COLO829 (cell line): ENCODE measurements at places on chromosomes 3 and 15.
A peak's percentile ranks its signal among the peaks of the same experiment; 100 is the strongest.

DNA sequence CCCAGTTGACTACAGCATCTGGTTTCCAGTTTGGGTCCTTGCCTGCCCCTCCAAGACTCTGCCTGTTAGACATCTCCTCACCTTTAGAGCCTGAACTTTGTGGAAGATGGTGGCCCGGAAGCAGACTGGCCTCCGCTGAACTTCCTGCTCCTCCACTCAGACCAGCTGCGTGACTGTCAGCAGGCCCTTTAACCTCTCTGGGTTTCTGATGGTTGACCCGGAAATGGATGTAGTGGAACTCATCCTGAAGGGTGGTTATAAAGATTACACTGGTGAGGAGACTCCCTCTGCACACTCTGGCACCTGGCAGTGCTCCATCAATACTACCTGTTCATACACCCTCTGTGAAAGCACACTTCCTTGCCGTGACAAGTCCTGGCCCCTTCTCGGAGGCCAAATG is 151.9 kb upstream of the TLE3 start:
- DNase-seq: no peak

- DNase-seq: no peak
Observed at GRCh38 chr15:70098461-70099166, 897 bp upstream of the TLE3 start.

- no peak for DNase-seq
Observed at GRCh38 chr3:155594526-155595187, 150.2 kb downstream of the PLCH1 start.

DNA sequence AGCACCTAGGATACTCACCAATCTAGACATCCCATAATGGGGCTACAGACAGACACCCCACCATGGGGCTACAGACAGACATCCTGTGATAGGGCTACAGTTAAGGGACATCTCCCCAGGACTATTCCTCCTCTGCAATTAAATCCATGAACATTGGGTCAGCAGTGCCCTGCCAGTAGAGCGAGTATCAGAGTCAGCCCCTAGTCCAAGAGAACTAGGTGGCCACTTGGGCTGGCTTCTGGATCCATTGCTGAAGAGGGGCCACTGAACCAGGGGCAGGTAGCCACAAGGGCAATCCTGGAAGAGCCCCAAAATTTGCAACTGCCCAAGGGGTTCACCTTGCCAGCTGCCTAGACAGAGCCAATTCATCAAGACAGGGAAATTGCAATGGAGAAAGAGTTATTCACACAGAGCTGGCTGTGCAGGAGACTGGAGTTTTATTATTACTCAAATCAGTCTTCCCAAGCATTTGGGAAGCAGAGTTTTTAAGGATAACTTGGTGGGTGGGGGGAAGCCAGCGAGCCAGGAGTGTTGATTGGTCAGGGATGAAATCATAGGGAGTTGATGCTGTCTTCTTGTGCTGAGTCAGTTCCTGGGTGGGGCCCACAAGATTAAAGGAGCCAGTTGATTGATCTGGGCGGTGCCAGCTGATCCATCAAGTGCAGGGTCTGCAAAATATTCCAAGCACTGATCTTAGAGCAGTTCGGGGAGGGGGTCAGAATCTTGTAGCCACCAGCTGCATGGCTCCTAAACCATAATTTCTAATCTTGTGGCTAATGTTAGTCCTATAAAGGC is 170.2 kb upstream of the SMAD3 start:
- no peak for DNase-seq

DNA sequence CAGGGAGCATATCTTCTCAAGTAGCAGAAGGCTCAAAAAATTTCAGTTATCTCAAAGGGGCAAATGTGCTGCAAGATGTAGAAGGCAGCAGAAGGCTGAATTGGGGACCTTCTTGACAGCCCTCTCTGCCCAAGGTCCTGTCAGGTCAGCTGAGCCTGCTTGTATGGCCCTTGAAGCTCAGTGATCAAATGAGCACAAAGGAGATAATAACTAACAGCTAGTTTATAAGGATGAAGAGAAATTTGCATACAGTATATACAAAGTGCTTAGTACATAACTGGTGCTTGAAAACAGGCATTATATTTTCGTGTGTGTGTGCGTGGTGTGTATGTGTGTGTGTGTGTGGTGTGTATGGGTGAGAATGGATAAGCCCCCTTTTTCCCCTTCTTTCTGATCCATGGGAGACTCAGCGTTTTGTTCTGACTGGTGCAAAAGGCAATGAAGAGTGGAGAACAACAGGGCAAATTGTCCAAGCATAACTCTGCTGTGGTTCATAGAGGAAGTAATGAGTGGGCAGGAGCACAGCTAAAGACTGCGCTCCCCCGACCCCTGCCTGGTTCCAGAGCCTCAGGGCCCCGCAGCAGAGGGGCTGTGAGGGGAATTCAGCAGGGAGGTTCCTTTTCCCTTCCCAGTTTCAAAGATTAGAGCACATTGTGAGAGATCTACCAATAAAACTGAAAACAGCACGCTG is 356.8 kb upstream of the NR2F2 start:
- DNase-seq: no peak

- DNase-seq: no peak
Observed at GRCh38 chr3:98780343-98780742, 17.2 kb downstream of the ST3GAL6 start.

DNA sequence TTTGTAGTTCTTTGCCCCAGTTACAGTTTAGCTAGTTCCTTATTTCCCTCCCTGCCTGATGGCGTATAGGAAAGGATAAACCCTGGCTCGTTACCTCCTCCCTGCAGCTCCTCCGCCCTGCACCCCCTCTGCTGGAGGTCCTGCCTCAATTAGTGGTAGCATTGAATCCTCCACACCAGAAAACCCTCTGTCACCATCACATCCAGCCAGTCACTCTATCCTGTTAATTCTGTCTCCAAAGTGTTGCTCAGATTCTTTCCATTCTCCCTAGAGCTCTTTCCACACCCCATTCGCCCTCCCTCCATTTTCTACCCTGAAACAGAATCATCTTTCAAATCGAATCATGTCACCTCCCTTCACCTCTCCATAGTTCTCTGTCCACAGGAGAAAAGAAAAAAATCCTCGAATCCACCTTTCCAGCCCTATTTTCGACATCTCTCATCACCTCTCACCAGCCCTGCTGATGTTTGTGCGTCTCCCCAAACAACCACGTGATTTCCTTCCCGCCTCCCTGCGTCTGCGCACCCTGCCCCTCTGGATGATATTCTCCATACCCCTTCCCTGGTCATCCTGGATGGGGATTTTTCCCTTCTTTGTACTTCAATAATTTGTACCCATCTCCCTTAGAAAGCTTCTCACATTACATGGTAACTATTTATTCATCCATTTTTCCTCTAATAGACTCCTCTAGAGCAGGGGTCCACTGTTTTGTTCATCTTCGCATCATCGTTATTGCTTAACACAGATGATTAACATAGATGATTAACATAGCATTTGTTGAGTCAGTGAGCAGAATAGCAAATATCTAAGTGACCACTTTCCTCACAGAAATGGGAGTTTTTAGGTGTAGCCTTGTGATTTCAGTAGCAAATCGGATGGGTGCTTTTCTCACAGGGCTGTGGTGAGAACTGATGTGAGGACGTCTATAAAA is 37.1 kb downstream of the MAP3K13 start:
- no peak for DNase-seq

GRCh38 chr3:127734754-127735473 is 62.2 kb downstream of the ABTB1 start:
- peak; percentile 91 for DNase-seq

DNA sequence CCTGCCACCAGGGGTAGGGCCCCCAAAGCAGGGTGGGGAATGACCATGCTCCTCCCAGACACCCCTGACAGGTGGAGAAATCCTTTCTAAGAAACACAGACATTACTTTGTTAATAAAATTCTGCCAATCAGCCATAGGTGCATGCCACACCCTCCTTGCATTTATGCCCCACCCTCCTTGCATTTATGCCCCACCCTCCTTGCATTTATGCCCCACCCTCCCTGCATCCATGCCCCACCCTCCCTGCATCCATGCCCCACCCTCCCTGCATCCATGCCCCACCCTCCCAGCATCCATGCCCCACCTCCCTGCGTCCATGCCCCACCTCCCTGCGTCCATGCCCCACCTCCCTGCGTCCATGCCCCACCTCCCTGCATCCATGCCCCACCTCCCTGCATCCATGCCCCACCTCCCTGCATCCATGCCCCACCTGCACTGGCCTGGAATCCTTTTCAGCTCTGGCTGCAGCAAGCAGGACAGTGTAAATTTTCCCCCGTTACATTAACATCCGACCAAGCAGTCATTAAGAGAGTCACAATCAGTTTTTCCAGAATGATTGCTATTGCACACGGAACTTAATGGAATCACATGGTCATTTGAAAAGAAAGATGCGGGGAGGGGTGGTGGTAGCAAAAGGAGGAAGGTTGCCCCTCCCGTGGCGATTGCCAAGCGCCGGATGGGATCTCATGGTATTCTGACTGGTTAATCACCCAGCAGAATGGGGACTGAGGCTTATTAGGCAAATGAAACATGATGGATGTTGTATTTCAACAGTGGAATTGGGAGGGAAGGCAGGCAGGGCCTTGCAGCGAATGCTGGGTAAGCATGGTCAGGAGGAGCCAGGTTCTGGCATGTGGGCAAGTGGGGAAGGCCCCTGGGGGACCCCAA is 91.2 kb downstream of the TLE3 start:
- DNase-seq: no peak

DNA sequence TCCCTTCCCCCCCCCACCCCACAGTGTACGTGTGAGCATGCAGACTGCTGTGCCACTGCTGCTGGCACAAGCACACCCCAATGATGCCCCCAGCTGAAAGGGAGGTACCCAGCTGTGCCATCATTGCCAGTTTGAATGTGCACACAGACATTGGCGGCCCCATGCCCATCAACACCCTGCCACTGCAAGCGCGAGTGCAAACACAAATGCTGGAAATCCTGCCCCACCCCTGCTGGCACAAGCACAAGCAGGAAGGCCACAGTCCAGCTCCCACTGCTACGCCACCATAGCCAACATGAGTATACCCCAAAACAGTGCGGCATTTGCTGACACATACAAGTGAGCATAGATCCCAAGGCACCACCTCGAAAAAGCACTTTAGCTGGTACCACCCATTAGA is 222.9 kb downstream of the SCAPER start:
- DNase-seq: no peak

- DNase-seq: no peak
Observed at GRCh38 chr3:152505926-152506325, 237.2 kb downstream of the MBNL1 start.

- DNase-seq: no peak
Observed at GRCh38 chr15:29124581-29125381, 144.8 kb downstream of the NSMCE3 start.

DNA sequence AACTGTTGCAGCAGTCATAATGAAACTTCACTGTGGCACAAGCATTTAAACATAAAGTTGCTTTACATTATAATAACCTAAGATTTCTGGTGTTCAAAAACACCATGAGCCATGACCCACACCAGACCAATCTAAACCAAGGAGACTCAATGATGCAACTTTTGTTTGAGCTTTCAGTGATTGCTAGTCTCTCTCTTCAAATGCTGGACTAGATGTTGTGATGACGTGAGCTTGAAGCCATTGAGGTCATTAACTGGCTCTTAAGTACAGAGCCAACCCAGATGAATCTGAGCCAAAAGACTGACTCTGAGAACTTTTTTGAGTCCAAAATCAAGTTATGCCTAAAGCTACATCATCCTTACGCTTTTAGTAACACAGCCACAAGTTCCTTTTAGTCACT is 36.5 kb downstream of the ATR start:
- DNase-seq: no peak

DNA sequence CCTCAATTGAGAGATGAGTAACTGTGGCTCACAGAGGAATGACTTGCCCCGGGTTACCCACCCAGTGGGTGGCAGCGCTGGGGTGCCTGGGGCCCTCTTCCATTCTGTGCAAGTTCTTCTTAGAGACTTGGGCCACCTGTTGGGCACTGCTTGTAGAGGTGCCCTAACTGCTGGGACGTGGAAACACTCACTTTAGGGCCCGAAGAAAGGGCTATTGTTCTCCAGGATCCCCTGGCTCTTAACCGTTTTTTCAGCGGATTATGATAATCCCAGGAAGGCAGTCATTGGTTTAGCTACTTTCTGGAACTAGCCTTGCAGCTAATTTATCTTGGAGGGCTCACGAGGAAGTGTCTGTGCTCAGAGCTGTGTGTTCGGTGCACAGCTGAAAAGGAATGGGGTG is 66.0 kb upstream of the GCNT3 start:
- DNase-seq: peak; percentile 6

DNA sequence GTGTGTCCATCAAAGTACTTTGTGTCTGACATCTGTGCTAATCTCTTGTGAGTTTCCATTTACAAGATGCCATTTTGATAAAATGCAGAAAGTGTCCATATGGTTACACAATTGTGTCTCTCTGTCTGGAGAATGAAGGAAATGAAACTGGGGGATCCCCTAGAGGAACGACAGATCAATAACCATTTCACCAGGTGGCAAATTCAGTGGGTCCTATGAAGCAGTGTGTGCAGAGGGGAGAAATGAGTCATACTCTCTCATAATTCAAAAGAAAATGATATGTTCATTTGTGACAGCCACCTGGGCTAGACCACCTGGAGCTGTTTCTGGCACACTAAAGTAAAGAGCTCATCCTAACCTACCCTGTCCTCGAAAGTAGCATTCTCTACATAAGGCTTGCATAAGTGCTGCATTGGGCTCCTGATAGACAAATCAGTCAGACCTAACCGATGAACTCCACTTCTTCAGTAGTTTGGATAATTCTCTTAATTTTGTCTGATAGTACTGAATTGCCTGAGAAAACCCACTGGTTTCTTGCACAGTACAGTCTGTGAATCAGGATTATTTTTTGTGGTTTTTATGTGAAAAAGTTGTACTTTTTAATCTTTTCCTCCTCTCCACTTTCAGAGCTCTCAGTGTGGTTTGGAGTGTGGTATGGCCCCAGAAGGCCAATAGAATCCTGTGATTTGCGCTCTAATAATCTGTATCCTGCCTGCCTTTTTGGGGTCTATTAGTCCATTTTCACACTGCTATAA is 10.3 kb upstream of the CD47 start:
- no peak for DNase-seq

GRCh38 chr15:36682101-36682500 is 102.7 kb downstream of the CDIN1 start:
- no peak for DNase-seq

- no peak for DNase-seq
Observed at GRCh38 chr3:56197991-56198390, 270.3 kb downstream of the ERC2 start.

DNA sequence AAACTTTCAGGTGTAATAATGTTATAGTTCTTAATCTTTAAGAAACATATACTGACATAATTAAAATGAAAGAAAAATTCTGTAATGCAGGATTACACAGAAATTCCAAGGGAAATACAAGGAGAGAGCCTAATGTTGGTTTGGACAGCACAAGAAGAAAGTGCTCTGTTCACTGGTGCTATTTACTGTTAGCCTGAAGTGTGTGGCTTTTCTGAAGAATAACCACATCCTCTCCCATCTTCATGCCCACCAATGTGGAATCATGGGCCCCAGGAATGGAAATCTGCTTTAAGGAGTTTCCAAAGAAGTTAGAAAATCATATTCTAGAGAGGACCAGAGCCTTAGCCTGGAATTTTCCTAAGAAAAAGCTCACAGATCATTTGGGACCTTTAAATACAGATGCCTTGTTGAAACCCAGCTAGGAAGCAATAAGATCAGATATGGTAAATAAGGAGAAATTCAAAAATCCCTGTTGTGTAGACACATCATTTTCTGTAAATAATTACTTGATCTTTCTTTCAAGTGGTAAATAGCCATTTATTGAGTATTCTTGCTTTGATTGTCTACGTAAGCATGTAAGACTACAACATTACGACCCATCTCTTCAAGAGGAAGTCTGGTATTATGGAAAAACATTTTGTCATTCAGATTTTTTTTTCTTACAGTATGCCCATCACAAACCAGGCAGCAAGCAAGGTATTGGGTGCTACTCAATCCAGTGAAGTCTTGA is 10.3 kb upstream of the USP50 start:
- DNase-seq: no peak
